Temporal lobe (tissue), 4 donors: ENCODE measurements at places on chromosomes 6 and 20. TPM values are rescaled to one million over a fixed set of nuclear protein-coding genes. Genes with fewer than 3 reads are reported as not detected.

Gene CYP24A1
- total RNA-seq, result not detected

Gene ATG5
- total RNA-seq, result 39.3 TPM

Gene PRRT1
- 0.74 TPM for total RNA-seq

Gene PBOV1
- not detected for total RNA-seq

Gene SRXN1
- 8.9 TPM for total RNA-seq

Gene STK4
- total RNA-seq, result 27.0 TPM

Gene PDE7B
- total RNA-seq, result 2.5 TPM

Gene CAGE1
- total RNA-seq, result not detected

Gene OLIG3
- not detected for total RNA-seq

Gene RSPO3
- 34.4 TPM for total RNA-seq

Gene ZC2HC1B
- total RNA-seq, result not detected

Gene PRSS35
- total RNA-seq, result 6.9 TPM

Gene FAM209A
- not detected for total RNA-seq

Gene TFAP2C
- 3.9 TPM for total RNA-seq

Gene BLCAP
- total RNA-seq, result 73.3 TPM

Gene TSHZ2
- 2.0 TPM for total RNA-seq

Gene RTN4IP1
- 6.9 TPM for total RNA-seq

Gene PSORS1C1
- not detected for total RNA-seq

Gene DDAH2
- 108 TPM for total RNA-seq

Gene NKX2-4
- not detected for total RNA-seq

Gene PRSS16
- total RNA-seq, result not detected

Gene MICAL1
- 29.7 TPM for total RNA-seq

Gene SAMD10
- 7.6 TPM for total RNA-seq

Gene TMEM74B
- total RNA-seq, result 12.5 TPM

Gene CST4
- not detected for total RNA-seq

Gene TAF4
- total RNA-seq, result 8.9 TPM

Gene EEF1A2
- 209 TPM for total RNA-seq

Gene TRIM10
- total RNA-seq, result 0.25 TPM

Gene OTOR
- under 0.01 TPM for total RNA-seq

Gene EDN1
- total RNA-seq, result 3.4 TPM

Gene MAFB
- total RNA-seq, result 11.1 TPM

Gene MYBL2
- 0.98 TPM for total RNA-seq

Gene CST2
- total RNA-seq, result not detected

Gene C6orf132
- under 0.01 TPM for total RNA-seq

Gene TMEM14A
- 64.4 TPM for total RNA-seq

Gene ARHGAP40
- not detected for total RNA-seq

Gene PPT2
- total RNA-seq, result 15.5 TPM

Gene PNLDC1
- total RNA-seq, result not detected

Gene ENPP5
- total RNA-seq, result 4.7 TPM

Gene FAM209B
- total RNA-seq, result not detected

Gene HLA-DMA
- total RNA-seq, result 1.5 TPM
